Stimulated activated CD4-positive, alpha-beta T cell treated with anti-CD3 and anti-CD28 coated beads, Interleukin-12 subunit alpha, Interleukin-12 subunit beta, amount 100 ng/mL, for 48 hours (primary cell): ENCODE measurements at places on chromosomes 7 and 10.

- no peak for DNase-seq
These were observed 6.4 kb upstream of the GPR22 start for GRCh38 chr7:107463139-107464078.

GRCh38 chr10:94403380-94404213, 1.3 kb downstream of the TBC1D12 start:
- no peak for DNase-seq

GRCh38 chr10:44779511-44779910, 131.6 kb upstream of the TMEM72 start:
- DNase-seq, result no peak

DNA sequence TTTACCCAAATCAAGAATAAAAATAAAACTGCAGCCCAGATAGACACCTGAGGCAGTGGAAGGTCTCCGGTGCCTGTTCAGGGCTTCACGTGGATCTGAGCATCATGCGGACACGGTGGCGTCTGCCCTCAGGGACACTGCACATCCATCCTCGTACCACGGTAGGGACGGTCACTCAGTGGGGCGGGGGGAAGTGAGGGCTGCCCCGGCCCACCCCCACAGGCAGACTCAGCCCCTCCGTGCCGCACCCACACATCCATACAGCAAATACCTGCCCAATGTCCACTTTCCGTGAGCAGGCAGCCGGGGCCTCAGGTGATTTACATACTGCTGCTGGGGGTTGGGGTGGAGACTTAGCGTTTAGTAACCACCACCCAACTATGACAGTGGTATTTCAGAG, 207.8 kb downstream of the DIP2C start:
- DNase-seq, result no peak

DNA sequence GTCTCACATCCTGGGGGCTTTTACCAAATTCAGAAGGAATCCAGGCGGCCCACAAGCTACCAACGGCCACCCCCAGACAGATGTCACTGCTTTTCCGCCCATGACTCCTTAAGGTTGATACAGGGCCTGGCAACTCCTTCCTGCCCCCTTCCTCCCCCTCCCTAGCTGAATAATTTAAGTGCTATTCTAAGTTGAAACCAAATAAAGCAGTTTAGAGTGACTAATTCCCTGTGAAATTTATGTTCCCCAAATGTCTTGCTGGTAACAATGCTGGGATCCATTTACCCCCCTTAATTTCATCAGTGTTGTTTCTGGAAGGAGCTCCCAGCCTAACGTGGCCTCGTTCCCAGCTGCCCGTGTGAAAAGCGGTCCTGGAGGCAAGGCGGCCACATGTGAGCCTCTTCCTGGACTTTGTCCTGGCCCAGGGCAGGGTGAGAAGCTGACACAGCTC, 109.6 kb downstream of the TMEM130 start:
- DNase-seq, result no peak

DNA sequence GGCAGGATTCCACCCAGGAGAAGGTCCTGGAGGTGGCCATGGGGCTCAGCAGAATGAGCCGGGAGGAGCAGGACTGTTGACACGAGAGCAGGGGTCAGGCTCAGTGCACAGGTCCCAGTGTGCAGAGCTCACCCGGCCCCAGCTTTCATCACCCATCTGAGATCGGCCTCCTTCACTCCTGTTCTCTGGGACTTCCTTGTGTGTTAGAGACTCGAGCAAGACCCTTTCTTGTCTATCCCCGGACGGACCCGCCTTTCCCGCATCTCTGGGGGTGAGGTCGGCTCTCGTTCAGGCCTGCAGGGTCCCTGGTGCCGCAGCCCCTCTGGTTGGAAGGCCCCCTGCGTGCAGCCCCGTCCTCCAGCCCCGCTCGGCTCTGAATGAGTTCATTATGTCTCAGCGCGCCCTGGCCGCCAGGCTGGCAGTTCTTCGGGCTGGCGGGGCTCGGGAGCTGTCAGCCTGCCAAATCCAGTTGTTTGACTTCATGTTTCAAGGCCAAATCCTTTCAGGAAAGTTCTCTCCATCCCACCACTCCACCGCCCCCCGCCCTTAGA, 127.9 kb downstream of the LHPP start:
- no peak for DNase-seq
